Activated T-cell treated with anti-CD3 and anti-CD28 coated beads, Interleukin-2, amount 50 U/mL, for 72 hours (primary cell): ENCODE measurements at places on chromosomes 2 and 18. TPM values are rescaled to one million over a fixed set of nuclear protein-coding genes. Genes with fewer than 3 reads are reported as not detected.

- H3K4me1 ChIP-seq: peaks cover 3% of the 10 kb centered on the region
- H3K36me3 ChIP-seq: no peaks in the 10 kb centered on the region
- no peak overlapping the region for H3K4me3 ChIP-seq
Observed at GRCh38 chr2:23803965-23804542, 122.9 kb downstream of the ATAD2B start.

SLC5A7 gene
- not detected for total RNA-seq

GRCh38 chr18:41395695-41396094 is 559.3 kb upstream of the PIK3C3 start:
- H3K4me3 ChIP-seq: no peak overlapping the region
- no peak overlapping the region for H3K27ac ChIP-seq
- DNase-seq: no peak
- no peaks in the 10 kb centered on the region for H3K4me1 ChIP-seq
- peaks cover 8% of the 10 kb centered on the region for H3K27me3 ChIP-seq

DNA sequence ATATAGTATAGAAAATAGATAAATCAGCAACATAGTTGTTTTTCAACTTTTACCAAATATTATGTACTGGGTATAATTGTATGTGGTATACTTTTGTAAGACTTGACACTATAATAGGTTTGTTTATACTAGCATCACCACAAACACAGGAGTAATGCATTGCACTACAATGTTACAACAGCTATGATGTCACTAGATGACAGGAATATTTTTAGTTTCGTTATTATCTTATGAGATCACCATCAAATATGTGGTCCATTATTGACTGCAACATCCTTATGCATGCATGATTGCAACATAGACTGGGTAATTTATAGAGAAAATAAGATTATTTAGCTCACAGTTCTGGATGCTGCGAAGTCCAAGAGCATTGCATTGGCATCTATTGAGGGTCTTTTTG is 678.4 kb upstream of the ZNF804A start:
- no peak overlapping the region for H3K27ac ChIP-seq
- no peaks in the 10 kb centered on the region for H3K36me3 ChIP-seq
- no peaks in the 10 kb centered on the region for H3K4me1 ChIP-seq

DNA sequence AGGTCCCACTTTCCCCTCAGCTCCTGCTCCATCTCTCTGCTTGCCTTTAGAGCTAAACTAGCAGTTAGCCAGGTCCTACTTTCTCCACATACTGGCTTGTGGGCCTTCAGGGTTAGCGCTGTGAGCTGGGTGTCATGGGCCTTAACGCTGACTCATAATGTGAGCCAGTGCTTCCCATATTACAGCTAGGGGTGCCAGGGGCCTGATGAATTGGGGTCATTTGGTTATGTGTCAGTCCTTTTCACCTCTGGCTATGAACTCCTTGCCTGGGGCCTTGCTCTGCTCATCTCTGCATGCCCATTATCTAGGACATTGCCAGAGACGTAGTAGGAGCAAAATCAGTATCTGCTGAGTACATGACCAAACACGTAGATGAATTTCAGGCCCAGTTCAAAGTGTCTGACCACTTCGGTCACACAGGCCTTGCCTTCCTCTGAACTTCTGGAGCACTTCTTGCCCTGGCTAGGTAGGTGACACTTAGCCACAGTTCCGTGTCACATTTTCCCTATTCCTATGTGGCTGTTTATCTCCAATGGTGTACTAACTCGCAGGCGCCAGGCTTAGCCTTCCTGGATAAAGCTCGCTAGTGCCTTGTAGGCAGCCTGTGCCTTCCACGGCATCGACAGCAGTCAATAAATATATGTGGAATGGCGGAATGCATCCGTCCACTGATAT is 103.2 kb upstream of the SIX3 start:
- peak; percentile 19 for DNase-seq
- H3K36me3 ChIP-seq: no peaks in the 10 kb centered on the region
- no peak overlapping the region for H3K27ac ChIP-seq
- H3K4me3 ChIP-seq: no peak overlapping the region
- H3K27me3 ChIP-seq: peaks cover 40% of the 10 kb centered on the region

DNA sequence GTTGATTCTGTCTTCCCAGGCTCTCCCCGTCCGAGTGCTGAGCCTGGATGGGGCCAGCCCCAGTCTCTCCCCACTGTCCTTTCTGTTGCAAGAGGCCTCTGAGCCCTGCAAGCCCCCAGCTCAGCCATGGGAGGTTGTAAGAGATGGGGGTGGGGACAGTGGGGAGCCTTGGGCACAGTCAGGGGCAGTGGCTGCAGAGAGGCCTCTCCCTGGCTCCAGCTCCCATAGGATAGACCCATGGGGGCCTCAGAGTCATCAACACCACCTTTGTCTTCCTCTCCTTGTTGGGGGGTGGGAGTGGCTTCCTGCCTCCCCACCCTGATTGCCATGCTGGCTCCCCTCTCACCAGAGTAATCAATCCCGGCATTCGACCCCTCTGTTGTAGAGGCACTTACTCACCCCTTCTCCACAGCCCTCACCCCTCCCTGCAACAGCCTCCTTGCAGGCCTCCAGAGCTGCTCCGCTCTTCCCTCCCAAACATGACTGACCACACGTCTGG is 37.5 kb upstream of the NPAS2 start:
- no peaks in the 10 kb centered on the region for H3K36me3 ChIP-seq
- H3K4me3 ChIP-seq: no peak overlapping the region
- DNase-seq: no peak
- no peak overlapping the region for H3K27ac ChIP-seq
- no peaks in the 10 kb centered on the region for H3K4me1 ChIP-seq

ZNF385B gene
- not detected for total RNA-seq

DNA sequence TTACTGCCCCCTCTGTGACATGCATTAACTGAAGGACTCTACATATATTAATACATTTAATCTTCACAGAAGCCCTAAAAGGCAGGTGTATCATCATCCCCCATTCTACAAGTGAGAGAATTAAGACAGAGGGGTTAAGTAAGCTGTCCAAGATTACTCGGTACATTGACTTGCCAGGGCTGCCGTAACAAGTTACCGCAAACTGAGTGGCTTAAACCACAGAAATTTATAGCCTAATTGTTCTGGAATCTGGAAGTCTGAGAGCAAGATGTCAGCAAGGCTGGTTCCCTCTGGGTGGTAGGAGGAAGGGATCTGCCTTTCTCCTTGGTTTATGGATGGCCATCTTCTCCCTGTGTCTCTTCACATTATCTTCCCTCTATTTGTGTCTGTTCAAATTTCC is 605.5 kb downstream of the EPHA4 start:
- no peak for DNase-seq
- no peak overlapping the region for H3K4me3 ChIP-seq
- no peaks in the 10 kb centered on the region for H3K27me3 ChIP-seq
- no peak overlapping the region for H3K27ac ChIP-seq
- H3K4me1 ChIP-seq: no peaks in the 10 kb centered on the region
- no peaks in the 10 kb centered on the region for H3K36me3 ChIP-seq

- no peaks in the 10 kb centered on the region for H3K27me3 ChIP-seq
- no peak for DNase-seq
- H3K4me3 ChIP-seq: no peak overlapping the region
- peaks cover 49% of the 10 kb centered on the region for H3K4me1 ChIP-seq
Observed at GRCh38 chr2:46704593-46704992, 211.0 kb downstream of the MCFD2 start.

DNA sequence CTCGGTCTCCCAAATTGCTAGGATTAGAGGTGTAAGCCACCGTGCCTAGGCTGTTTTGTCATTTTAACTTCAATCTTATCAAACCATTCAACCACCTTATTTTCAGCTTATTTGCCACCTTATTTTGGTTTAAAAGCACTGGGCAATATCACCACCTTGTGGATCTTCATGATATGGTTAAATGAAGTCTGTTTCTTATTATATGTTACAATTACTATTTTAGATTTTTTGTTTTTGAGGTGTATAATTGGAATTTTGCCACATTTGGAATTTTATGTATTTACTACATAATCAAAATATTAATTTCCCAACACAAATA is 43.8 kb upstream of the SCN9A start:
- H3K4me3 ChIP-seq: no peak overlapping the region
- no peak for DNase-seq
- H3K27me3 ChIP-seq: no peaks in the 10 kb centered on the region
- no peaks in the 10 kb centered on the region for H3K4me1 ChIP-seq
- no peaks in the 10 kb centered on the region for H3K36me3 ChIP-seq

PRLH gene
- total RNA-seq: not detected

- H3K36me3 ChIP-seq: peaks cover 2% of the 10 kb centered on the region
- no peak overlapping the region for H3K27ac ChIP-seq
- peaks cover 33% of the 10 kb centered on the region for H3K27me3 ChIP-seq
- H3K4me1 ChIP-seq: peaks cover 65% of the 10 kb centered on the region
- H3K4me3 ChIP-seq: peak overlapping the region; percentile 91
- peak; percentile 81 for DNase-seq
Observed at GRCh38 chr18:45688833-45689232, 35.1 kb upstream of the SLC14A1 start.

ANKRD12 gene
- 123 TPM for total RNA-seq

- no peaks in the 10 kb centered on the region for H3K27me3 ChIP-seq
- no peak overlapping the region for H3K27ac ChIP-seq
- H3K36me3 ChIP-seq: peaks cover 2% of the 10 kb centered on the region
- DNase-seq: no peak
- peaks cover 12% of the 10 kb centered on the region for H3K4me1 ChIP-seq
Observed at GRCh38 chr2:241940329-241940728, 70.8 kb downstream of the RTP5 start.

DNA sequence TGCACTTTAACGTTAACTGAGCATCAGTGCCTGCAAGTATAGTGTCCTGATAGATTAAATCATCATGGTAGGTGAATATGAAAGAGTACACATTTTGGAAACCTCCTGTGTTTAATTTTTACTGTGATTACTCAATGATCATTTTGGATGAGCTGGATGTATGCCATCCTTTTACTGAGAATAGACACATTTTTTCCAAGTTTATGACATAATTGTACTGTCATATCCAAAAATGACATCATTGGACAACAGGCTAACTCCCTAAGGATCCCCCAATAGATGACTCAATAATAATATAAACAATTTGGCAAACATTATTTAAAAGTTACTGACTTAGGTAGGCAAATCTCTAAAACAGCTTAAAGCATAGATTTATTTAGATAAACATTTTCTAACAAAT is 410.8 kb upstream of the REG3G start:
- no peak overlapping the region for H3K4me3 ChIP-seq
- no peak overlapping the region for H3K27ac ChIP-seq
- no peaks in the 10 kb centered on the region for H3K27me3 ChIP-seq
- no peaks in the 10 kb centered on the region for H3K4me1 ChIP-seq
